ENCODE measurements at places on chromosomes 2 and 18. TPM values are rescaled to one million over a fixed set of nuclear protein-coding genes. Genes with fewer than 3 reads are reported as not detected.

DNA sequence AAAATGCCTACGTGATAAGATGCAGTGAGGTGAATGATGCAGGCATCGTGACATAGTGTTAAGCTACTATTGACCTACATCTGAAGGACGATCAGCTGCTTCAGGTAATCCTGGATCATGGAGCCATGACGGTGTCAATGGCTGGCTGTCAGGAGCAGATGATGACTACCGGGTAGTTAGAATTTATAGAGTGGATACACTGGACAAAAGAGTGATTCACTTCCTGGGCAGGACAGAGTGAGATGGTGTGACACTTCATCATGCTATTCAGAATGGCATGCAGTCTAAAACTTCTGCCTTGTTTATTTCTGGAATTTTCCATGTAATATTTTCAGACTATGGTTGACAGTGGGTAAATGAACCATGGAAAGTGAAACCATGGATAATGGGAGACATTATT lies 29.5 kb downstream of the METTL8 start:
- DNase-seq, result no peak

GRCh38 chr18:36532394-36532793 lies 234.9 kb downstream of the FHOD3 start:
- DNase-seq, result no peak

- DNase-seq, result peak; percentile 62
Measured at GRCh38 chr2:69964353-69964841, 3.0 kb upstream of the ASPRV1 start.

GRCh38 chr2:201932511-201932910 lies 101.1 kb upstream of the FZD7 start:
- no peak for DNase-seq

DNA sequence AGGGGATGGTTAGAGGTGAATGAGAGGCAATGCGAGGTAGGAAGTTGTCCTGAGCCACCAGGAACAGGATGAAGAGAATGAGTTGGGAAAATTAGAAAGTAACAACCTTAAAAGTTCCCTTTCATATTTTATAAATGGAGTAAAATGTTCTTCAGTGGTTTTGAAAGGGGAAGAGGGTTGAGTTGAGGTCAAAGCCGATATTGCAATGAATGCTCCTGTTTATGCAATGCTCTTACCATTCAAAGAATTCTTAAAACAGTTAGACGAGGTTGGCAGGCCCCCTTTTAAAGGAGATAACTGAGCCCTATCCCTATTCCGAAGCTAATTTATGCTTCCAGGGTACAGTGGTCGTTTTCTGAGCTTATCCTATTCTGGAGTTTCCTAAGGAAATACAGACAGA lies 2110.3 kb upstream of the CELF4 start:
- DNase-seq, result no peak

DNA sequence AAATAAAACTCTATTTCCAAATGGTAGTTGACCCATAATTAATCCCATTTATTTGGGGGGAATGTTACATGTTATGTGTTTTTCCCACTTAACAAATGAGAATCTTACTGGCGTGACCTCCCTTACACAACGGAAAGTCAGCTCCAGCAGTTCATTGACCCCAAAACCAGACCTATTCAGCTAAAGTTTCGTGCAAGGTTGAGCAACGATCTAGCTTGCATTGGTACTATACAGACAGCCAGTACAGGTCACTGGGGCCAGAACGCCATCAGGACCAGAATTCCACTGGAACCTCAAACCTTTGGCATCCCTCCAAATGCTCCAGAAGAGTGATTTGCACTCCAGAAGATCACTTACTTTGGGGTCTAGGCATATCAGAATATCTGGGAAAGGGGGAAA lies 6.8 kb upstream of the CTAGE1 start:
- DNase-seq, result no peak

- no peak for DNase-seq
Measured at GRCh38 chr2:218476676-218477075, 57.8 kb downstream of the VIL1 start.

GRCh38 chr2:190984595-190984994 lies 29.4 kb downstream of the STAT1 start:
- DNase-seq, result no peak

POMC gene
- total RNA-seq, result 3.1 TPM

- no peak for DNase-seq
Measured at GRCh38 chr2:12428786-12429185, 287.9 kb upstream of the TRIB2 start.

CABLES1 gene
- 1.5 TPM for total RNA-seq

DNA sequence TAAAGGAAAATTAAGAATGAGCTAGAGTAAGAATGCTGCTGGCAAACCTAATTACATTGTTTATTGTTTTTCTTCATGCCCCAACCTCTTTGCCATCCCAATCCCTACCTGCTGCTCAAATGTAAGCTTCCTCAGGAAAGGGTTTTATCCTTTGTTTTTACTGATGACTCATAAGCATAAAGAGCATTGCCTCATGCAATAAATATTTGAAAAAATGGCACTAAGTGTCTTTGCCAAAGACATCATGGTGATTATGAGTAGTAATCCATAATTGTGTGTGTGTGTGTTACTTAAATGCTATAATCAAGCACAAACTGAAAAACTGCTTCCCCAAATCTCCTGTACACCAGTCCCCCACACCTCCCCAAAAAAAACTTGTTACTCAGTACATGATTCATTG lies 53.4 kb downstream of the DNER start:
- no peak for DNase-seq

GRCh38 chr2:60925994-60926740 lies 44.8 kb downstream of the REL start:
- DNase-seq, result no peak

DNA sequence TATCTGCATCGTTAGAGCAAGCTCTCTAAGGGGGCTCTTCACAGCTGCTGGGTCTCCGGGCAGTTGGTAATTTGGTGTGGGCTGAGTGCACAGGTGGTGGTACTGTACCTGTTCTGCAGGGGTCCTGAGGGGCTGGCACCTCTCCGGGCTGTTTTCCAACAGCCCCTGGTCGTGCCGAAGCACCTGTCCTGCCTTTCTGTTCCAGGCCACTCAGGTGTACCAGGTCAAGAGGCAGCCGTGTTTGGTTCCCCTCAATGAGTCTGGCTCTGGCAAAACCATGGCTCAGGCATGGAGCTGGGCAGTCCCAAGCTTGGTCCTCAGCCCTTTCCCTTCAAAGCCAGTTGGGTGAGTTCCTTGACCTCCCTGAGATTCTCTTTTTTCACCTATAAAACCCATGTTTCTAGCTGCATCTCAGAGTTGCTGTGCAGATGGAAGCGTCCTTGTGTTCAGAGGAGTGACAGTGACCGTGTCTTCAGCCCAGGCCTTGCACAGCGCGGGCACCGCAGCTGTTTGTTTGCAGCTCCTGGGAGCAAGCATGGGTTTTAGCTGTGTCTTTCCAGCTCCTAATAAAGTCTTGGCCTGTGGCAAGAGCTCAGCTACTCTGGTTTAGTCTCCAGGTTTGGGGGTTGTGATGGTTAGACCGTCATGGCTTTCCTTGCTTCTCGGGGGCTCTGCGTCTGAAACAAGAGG lies 110.9 kb downstream of the GLI2 start:
- no peak for DNase-seq

GRCh38 chr2:102005989-102006885 lies 14.5 kb downstream of the IL1R2 start:
- no peak for DNase-seq

- peak; percentile 58 for DNase-seq
Measured at GRCh38 chr2:3171564-3172264, 205.9 kb downstream of the EIPR1 start.

DNA sequence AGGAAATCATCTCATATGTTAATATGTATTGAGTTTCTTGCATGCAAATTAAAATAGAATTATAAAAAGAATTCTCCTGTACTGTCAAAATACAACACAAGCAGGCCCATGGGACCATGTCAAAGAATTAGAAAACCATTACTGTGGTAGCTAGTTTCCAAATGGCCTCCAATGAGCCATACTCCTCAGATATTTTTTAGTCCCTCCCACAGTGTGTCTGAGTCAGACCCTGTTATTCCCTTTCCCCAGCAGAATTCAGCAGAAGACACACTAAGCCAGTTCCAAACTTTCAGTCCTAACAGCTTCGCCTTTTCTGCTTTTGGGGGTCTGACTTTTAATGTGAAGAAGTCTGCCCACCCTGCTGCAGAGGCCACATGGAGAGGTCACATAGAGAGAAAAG lies 86.7 kb downstream of the FIGN start:
- no peak for DNase-seq

EMX1 gene
- not detected for total RNA-seq

RAB6C gene
- total RNA-seq, result not detected

LYPD6B gene
- total RNA-seq, result not detected

SH3YL1 gene
- total RNA-seq, result 12.9 TPM

GRCh38 chr2:144511937-144512336 lies 8.0 kb downstream of the ZEB2 start:
- no peak for DNase-seq

DNA sequence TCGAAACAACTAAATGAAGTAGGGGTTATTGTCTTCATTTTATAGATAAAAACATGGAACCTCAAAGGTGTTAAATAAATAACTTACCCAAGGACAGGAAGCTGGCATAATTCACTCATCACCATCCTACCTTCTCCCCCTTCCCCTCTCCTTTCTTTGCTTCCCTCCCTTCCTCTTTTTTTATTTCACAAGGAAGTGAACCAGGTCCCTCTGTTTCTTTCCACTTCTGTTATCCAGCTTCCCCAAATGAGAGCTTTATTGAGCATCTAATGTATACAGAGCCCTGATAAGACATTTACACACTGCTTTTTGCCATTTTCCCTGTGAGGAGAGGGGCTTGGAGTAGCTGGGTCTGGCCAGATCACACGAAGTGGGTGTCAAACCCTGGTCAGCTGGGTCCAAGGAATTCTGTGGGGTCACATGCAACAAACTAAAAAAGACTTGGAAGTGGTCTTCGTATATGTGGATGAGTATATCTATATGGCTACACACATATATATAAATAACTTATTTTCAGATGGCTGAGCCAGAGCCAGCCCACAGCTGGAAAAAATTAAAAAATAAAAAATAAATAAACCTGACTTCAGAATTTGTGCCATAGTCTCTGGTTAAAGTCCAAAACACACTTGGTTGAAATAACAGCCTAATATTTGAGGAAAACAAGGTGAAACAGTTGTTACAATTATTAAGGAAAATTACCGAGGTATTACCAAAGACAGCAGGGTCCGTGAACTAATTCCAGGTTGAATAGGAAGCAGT lies 49.3 kb upstream of the FOSL2 start:
- DNase-seq, result no peak

- no peak for DNase-seq
Measured at GRCh38 chr2:137250401-137250800, 485.1 kb downstream of the THSD7B start.

GALNT5 gene
- total RNA-seq, result 0.35 TPM

POTEI gene
- total RNA-seq, result not detected

PLCD4 gene
- total RNA-seq, result 0.67 TPM

COPS8 gene
- total RNA-seq, result 86.7 TPM

- no peak for DNase-seq
Measured at GRCh38 chr2:127520424-127520823, 5.9 kb downstream of the IWS1 start.

DNA sequence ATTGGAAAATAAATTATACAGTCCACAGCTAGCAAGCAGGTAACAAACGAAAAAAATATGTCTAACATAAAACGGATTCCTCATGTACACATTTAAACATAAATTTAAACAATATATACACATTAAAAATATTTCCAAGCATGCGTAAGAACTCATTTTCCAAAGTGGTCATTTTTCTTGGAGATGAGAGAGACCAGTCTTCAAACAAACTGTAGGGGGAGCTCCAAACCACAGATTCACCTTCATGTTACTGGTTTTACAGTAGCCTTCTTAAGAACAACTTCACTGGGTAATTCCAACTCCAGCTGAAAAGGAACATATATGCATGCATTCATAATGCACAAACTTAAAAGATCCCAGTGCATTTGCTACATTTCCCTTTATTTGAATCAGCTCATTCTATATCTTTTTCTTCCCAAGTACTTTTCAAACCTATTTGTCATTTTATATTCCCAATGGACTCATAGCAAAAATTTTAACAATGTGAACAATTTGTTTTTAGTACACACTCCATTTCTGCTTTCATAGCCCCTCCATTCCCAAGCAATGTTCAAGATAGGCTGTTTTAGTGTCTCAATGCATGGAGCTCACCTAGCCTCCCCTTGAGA lies 4.7 kb upstream of the STAMBP start:
- DNase-seq, result no peak

- no peak for DNase-seq
Measured at GRCh38 chr2:186346216-186346615, 139.8 kb upstream of the ZC3H15 start.

DNA sequence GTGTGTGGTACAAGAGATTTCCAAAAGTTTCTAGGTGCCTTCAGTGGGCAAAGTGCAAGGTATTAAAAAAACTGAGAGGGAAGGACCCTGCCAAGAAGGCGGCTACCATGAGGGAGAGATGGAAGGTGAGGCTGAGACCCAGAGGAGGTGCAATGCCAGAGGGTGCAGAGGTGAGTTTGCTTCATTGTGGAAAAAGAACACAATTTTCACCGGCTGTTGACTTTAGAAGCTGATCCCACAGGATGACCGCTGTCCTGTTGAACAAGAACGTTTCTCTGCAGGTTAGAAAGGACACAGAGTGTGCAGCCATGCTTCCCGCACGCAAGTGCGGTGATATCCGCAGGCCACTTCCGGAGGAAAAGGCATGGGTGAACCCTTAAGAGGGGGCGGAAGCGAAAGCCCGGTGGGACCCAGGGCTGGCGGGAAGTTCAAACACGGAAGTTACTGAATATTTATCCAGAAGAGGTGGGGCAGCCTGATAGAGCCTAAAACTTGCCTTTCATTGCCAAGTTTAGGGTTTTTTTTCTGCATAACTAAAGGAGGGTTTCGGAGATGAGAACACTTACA lies 16.6 kb downstream of the SP110 start:
- no peak for DNase-seq

DNA sequence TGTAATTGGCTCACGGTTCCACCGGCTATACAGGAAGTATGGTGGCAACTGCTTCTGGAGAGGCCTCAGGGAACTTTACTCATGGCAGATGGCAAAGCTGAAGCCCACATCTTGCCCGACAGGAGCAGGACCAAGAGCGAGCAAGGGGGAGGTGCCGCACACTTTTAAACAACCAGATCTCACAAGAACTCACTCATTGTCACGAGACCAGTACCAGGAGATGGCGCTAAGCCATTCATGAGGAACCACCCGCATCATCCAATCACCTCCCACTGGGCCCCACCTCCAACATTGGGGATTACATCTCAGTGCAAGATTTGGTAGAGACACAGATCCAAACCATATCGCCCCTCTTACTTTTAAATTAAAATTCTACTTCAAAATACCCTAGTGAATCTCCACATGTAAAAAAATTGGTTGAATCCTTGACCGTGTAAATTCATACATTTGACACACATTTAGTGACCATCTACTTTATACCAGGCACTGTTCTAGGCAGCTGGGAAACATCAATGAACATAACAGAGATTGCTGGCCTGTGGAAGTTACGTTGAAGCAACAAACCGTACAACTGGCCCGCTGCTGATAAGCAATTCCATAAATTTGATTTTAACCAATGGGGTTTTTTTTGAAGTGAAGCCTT lies 87.6 kb downstream of the ALPK2 start:
- no peak for DNase-seq

DNA sequence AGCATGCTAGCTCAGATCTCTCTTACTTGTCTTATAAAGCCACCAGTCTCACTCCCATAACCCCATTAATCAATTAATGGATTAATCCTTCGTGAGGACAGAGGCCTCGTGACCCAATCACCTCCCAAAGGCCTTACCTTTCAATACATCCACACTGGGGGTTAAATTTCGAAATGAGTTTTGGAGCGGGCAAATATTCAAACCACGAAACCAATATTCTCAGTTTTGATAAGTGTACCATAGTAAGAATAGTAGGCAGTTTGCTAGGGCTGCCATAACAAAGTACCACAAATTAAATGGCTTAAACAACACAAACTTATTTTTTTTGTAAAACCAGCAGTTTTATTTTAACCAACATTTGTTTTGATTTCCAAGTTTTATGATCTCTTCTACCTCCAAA lies 15.2 kb downstream of the HIBCH start:
- DNase-seq, result no peak
